ENCODE measurements at places on chromosomes 6 and 20.

DNA sequence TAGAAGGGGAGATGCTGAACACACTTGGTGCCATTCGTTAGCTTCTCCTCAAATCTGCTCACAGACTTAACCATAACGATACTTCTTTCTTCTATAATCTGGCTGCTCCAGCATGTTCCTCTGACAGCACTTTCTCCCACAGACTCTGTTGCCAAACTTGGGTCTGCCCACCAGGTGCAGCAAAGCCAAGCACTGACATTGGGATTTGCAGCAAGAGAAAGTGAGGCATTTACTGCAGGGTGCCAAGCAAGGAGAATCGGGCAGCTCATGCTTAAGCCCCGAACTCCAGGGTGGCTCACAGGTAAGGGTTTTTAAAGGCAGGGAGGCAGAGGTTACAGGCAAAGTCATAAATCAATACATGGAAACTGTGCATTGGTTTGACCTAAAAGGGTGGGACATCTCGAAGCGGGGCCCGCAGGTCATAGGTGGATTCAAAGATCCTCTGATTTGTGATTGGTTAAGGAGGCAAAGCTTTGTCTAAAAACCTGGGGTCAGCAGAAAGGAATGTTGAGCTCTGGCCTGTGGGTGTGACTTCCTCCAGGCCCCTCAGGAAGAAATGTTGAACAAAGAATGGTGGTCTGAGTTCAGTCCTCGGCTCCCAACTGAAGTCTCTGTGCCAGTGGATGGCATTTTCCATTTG is 25.1 kb upstream of the PNPLA1 start:
- DNase-seq, result no peak

DNA sequence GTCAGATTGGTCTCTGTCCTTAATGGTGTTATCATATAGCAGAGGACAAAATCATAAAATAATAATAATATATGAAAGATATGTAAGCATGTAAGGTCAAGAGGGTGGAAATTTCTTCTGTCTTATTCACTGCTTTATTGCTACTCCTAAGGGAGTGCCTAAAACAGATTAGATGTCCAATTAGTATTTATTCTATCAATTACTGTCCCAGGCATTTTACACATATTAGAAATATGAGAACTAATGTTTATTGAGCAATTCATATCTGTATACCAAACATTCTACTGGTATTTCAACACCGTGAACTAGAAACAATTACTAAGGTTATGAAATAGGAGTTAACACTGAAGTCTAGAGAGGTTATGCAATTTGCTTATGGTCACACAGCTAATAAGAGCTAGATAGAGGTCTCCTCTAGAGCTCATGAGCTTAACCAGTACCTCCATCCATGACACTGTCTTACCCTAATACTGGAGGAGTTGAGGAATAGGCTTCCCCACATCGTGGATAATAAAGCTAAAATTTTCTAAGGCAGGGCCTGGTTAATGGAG is 302.3 kb downstream of the PLCB1 start:
- DNase-seq, result no peak

GRCh38 chr20:17326096-17326495 is 99.3 kb downstream of the PCSK2 start:
- no peak for DNase-seq

DNA sequence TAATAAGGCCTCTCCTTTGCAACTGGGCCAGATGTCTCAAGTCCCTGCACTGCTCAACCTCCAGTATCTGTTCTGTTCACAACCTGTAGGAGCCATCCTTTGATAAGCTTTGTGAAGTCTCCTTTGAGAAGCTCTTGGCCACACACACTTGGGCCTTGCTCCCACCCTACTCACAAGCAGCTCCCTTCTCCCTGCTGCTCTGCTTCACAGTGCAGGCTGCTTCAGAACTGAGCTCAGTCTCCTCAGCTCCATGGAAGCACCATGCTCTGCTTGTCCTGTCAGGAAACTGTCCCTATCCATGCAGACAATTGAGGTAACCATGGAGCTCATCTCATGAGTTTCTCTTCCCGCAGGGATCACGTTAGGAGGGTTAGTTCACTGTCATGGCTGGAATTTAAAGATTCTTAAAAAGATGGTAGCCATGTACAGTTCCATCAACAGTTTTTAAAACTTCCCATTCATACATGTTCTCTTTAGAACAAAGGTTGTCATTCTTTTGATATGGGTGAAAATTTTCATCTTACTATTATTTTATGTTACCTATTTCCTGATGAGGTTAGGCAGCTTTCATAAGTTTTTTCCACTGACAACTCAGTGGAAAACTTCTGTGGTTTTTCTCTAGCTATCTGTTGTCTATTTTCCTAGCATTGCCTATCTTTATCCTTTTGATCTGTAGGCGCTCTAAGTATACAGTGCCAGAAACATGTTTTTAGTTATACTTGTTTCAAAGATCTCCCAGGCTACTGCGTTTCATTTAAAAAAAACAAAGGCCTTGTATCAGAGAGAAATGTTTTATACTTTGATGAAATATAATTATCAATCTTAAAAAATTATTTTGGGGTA is 62.6 kb downstream of the AK9 start:
- no peak for DNase-seq

DNA sequence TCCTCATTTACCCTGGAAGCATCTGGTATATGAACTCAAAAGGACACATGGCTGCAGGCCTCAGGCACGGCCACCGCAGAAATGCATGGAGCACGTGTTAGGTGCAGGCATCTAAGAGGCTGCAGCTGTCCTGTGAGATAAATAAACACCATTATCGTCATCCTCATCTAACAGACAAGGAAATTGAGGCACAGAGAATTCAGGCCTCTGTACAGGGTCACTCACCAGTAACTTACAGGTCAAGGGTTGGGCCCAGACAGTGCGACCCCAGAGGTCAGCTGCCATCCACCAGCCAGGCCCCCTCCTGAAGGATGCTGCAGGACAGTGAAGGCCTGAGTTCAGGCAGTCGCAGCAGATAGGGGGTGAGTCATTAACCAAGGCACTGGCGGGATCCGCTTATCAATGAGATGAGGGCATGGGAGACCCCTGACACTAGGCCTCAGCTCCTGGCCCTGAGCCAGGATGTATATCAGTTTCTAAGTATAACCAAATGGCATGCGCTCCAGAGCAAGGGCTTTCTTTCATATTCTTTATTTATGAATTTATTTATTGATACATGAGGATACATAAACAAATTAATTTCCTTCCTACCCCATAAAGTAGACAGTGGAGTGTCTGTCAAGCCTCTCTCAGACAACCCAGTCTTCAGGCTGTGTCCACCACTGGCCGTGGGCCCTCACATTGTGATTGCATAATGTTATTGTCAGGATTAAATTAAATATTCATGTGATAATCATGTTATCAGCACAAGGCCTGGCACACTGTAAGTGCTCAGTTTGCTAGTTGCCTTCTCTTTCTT is 316.9 kb downstream of the QKI start:
- DNase-seq, result no peak

GRCh38 chr20:8757146-8757545 is 311.7 kb upstream of the PLCB4 start:
- no peak for DNase-seq

DNA sequence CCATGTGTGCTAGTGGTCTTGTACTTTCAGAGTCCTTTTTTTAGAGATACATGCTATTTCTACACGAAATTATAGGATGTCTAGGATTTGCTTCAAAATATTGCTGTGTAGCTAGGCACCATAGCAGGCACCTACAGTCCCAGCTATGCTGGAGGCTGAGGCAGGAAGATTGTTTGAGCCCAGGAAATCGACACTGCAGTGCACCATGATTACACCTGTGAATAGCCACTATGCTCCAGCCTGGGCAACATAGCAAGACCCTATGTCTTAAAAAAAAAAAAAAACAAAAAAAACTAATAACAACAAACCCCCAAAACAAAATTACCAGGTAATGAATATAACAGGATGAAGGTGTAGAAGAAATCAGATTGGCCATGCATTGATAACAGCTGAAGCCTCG is 121.7 kb downstream of the NFATC2 start:
- DNase-seq, result no peak

GRCh38 chr20:48690888-48691287 is 136.9 kb downstream of the PREX1 start:
- DNase-seq, result no peak

DNA sequence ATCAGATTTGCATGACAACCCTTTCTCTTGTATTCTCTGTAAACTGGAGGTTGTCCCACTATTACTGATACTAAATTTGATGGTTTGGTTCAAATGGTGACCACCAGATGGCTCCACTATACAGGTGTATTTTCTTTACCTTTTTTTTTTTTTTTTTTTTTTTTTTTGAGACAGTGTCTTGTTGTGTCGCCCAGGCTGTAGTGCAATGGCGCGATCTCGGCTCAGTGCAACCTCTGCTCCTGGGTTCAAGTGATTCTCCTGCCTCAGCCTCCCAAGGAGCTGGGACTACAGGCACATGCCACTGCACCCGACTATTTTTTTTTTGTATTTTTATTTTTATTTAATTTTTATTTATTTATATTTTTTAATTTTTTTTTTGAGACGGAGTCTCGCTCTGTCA is 6.6 kb upstream of the WTAP start:
- peak; percentile 13 for DNase-seq

GRCh38 chr20:21356386-21356785 is 40.9 kb downstream of the NKX2-4 start:
- no peak for DNase-seq

Measured in activated CD4-positive, CD25-positive, alpha-beta regulatory T cell treated with anti-CD3 and anti-CD28 coated beads, Interleukin-2, amount 50 U/mL, for 16 hours (primary cell).